Stimulated activated CD4-positive, alpha-beta T cell treated with anti-CD3 and anti-CD28 coated beads, Interleukin-4, amount 100 ng/mL, for 24 hours (primary cell): ENCODE measurements at places on chromosomes 12 and 14.

DNA sequence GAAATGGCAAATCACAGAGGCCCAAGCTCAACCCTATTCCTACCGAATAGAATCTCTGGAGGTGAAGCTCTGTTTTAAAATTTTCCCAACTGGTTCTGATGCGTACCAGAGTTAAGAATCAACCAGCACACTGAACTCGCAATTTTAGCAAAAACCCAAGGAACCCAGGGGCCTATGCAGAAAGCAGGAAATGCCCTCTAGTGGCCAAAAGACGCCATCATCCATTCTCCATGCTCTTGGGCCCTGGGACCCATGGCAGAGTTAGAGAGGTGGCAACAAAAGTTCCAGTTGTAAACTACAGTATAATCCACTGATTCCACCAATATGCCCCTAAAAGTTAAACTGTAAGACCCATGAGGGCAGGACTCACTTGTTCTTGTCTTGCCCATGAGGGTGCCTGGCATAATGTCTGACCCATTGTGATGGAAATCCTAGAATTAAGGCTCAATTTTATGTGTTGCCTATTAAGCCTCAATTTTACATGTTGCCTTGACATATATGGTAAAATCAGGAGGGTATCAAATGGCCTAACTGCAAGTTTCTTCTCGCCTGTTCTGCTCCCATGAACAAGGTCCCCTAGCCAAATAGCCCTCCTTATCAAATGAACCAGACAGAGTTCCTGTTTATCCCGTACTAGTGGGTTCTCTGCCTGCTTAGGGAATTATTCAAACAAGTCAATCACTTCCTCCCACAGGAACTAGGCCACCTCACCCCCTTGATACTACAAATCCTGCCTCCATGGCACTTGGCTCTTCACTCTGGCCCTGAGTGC is 137.5 kb upstream of the CPM start:
- DNase-seq = peak; percentile 77

DNA sequence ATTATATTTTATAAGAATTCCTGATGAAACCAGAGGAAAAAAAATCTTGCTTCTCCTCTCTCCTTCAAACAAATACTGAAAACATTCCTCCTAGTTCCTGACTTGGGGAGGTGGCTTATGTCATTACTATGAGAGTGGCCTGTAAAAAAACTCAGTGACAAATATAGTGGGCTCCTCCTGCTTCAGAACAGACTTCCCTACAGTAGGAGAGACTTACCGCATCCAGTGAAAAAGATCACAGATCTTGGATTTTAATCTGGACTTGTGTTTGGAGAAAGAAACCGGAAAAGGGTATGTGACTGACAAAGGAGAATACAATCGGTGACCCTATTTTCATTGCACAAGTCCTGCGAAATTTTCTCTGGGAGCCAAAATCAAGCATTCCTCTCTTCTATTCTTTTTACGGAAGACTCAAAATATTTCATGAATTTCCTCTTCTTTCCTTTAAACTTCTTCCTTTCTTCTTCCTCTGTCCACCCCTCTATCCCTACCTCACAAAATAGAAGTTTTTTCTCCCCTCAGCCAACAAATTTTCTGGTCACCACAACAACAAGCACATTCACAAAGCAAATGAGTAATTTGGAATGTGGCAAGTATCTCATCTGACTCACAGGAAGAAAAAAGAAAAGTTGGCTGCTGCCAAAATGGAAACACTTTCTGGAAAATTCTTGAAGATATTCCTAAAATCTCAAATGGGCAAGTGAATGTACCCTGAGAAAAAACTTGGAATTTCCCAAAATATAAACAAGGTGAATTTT is 185.1 kb upstream of the CDKN3 start:
- no peak for DNase-seq

GRCh38 chr12:46998811-46999368 is 80.5 kb upstream of the PCED1B start:
- no peak for DNase-seq

- no peak for DNase-seq
These were observed 10.6 kb downstream of the FAR2 start for GRCh38 chr12:29159661-29160060.

GRCh38 chr12:126390969-126391566 is 1325.8 kb downstream of the AACS start:
- DNase-seq = no peak

GRCh38 chr14:72500234-72500838 is 393.6 kb downstream of the DPF3 start:
- DNase-seq = no peak

DNA sequence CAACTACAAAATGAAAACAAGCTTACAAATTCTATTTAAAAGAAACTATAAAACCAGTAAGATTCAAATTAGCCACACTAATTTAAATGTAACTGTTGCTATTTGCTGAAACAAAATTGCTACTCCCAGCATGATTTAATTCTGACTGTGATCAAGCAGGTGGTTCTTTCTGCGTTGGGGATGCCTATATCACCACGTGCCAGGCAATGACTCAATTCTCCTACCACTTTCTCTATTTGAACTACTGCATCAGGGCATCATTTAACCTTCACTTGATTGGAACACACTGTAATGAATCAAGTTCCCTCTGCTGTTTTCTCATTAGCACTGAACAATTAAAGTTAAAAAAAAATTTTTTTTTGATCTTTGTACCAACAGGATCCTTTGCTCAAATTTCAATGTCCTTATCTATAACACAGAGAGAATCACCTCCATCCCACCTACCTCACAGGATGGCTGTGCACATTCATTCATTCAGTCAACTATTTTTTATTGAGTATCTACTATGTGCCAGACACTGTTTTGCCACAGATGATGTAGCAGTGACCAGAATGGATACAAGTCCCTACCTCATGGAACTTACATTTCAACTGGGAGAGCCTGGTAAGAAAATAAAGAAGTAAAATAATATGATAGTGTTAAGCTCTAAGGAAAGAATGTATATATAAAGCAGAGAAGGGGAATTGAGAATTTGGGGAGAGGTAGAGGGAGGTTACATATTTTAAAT is 8.0 kb upstream of the ACTN1 start:
- DNase-seq = peak; percentile 36

DNA sequence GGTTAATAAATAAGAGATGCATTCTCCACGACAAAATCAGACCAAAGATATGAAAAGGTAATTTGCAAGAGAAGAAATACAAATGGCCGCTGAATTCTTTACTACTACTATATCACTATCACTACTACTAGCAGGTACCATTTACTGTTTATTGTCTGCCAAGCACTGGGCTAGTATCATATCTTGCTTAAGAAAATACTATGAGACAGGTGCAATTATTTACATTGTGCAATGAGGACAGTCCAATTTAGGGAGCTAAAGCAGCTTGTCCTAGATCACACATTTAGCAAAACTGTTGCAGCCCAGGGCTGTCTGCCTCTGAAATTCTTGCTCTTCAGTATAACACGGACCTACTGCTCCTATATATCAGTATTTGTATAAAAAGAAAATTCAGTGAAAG is 52.8 kb downstream of the CRADD start:
- no peak for DNase-seq

DNA sequence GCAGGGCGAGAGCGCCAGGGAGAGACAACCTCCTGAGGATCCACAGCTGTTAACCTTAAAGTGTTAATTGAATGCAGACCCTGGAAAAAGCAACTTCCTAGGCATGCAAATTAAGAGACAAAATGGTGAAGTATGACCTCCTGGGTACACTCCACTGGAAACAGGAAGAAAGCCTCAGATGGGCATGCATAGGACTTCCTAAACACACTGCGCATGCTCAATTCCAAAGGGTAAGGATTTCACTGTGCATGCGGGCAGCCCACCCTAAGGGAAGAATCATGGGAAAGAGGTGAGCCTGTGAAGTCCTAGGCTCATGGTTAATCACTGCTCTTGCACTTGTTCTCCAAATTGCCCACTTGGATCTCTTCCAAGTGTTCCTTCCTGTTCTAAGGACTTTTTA is 80.5 kb upstream of the CAPRIN2 start:
- DNase-seq = no peak

GRCh38 chr12:20440408-20440807 is 72.1 kb downstream of the PDE3A start:
- no peak for DNase-seq

DNA sequence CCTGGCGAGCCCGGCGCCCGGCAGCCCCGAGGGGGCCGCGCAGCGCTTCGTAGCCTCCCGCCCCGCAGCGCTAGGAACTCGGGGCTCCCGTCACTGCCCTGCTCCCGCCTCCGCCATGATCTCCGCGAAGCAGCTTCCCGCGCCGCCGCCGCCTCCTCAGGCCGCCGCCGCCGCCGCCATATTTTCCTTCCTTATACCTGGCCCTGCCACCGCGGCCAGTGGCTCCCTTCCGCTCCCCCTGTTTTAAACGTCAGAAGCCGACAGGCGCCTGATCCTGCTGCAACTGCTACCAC is 286 bp downstream of the PPP4R3A start:
- no peak for DNase-seq

GRCh38 chr12:107929436-107929835 is 154.9 kb downstream of the ASCL4 start:
- DNase-seq = no peak

- no peak for DNase-seq
These were observed 283.4 kb downstream of the CEP128 start for GRCh38 chr14:80658155-80658554.

DNA sequence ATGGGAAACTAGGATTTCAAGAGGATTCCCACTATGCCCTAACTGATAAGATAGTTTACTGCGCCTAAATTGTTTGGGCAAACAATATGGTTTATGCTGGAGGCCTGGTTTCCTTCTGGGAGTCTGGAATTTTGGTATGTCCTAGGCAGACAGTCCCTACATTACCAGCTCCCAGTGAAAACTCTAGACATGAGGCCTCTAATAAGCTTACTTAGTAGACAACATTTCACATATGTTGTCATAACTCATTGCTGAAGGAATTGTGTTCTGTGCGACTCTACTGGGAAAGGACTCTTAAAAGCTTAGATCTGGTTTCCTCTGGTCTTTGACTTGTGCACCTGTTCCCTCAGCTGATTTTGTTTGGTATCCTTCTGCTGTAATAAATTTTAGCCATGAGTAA is 18.0 kb upstream of the PRPF39 start:
- DNase-seq = no peak

- no peak for DNase-seq
These were observed 9.9 kb downstream of the FSCB start for GRCh38 chr14:44497148-44497547.

DNA sequence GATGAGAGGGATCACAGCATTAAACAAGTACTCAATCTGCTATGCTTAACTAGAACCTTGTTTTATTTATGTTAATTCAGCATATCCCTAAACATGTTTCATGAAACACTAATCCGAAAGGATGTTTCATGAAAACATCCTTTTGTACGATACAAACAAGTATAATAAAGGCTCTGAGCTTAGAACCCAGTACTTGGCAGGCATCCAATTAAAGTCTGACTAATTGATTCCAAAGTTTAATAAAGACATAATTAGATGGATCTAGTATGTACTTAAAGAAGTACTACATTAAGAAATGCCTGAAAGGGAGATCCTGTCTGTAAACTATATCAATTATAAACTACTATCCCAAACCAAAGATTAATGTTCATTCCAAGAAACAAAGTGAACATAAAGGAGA is 51.8 kb downstream of the SCAF11 start:
- DNase-seq = no peak

- no peak for DNase-seq
These were observed 800.5 kb downstream of the NRXN3 start for GRCh38 chr14:78970677-78971076.

GRCh38 chr12:52252728-52253343 is 19.8 kb downstream of the KRT7 start:
- no peak for DNase-seq

- DNase-seq = peak; percentile 62
These were observed 24.3 kb upstream of the PLEKHD1 start for GRCh38 chr14:69460093-69460701.

DNA sequence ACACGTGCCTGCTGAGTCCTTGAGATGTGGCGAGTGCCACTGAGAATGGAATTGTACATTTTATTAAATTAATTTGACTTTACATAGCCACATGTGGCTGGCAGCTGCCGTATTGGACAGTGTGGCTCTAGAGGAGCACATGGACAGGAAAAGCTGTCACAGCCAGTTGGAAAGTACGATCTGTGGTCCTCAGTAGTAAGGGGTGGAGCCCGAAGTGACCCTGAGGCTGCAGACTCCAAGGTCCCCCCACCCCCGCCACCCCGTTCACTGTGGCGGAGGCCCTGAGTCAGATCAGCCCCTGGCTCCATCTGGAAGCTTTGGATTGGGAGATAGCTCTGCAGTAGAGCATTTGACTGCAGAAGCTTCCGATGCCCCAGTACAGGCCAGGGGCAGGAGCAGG is 25.8 kb upstream of the BEGAIN start:
- no peak for DNase-seq

GRCh38 chr14:78933948-78934524 is 763.9 kb downstream of the NRXN3 start:
- DNase-seq = no peak

DNA sequence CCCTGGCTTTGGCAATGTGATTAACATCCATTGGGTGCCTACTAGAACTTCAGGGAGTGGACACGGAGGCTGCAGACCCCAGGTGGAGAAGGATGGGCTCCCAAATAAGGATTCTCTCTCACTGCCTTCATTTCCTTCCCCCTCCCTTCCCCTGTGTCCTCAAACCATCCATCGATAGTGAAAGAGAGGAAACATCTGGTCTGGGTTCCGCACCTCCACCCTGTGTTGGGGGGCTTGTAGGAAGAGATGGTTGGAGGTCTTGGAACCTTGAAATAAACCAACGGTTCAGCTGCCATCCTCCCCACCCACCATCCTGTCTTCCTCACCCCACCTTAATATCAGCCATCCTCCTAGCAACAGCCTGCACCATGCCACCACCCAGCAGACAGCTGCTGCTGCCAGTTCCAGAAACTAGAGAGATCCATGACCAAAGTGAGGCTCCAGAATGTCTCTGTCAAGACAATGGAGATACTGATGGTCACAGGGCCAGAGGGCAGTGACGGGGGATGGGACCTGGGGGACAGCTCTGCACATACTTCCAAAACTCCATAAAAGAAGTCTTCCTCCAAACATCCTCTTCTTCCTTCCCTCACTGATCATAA is 153.1 kb upstream of the CCND2 start:
- no peak for DNase-seq

- no peak for DNase-seq
These were observed 576.0 kb downstream of the NRXN3 start for GRCh38 chr14:78746086-78746595.
